ENCODE measurements at places on chromosomes 1 and 21.

DNA sequence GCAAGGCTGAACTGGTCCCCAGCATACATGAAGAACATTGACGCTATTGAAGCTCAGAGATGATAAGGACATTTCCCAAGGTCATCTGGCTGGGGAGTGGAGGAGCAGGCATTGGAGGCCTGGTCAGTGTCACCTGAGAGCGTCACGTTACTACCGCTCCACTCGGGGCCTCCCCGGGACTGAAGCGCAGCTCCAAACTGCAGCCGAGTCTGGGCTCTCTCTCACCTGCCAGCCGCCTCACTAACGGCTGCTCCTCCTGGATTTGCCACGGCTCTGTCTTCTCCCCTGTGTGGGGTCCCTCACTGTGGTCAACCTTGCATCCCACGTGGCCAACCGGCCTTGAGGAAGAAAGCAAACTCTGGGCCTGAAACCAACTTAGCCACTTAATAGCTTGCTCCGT, 111.3 kb downstream of the ADSS2 start:
- no peak for DNase-seq

DNA sequence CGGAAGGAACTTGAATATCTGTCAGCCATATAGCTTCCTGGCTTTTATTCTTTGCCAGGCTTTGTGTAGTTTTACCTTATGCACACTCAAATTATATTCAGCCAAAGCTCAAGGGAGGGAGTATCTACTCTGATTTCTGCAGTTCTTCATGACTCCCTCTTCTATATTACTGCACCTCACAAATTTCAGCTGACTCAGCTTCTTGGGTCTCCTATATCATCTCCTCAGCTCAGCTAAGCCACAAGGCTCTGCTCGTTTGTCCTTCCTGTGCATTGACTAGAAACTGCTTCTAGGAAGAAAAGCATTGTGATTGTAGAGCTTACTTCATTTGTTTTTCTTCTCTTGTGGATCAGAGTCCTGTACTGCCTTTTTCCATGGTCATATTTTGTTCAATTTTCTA, 37.4 kb downstream of the BTBD8 start:
- no peak for DNase-seq

DNA sequence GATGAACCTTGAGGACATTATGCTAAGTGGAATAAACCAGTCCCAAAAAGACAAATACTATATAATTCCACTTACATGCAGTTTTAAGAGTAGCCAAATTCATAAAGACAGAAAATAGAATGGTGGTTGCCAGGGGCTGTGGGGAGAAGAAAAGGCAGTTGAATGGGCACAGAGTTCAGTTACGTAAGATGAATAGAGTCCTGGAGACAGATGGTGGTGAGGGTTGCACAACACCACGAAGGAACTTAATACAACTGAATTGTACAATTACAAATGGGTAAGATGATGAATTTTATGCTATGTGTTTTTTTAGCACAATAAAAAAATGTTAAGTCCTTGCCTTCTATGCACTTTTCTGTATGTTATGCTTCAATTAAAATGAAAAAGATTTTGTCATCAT, 66.6 kb downstream of the CD34 start:
- no peak for DNase-seq

DNA sequence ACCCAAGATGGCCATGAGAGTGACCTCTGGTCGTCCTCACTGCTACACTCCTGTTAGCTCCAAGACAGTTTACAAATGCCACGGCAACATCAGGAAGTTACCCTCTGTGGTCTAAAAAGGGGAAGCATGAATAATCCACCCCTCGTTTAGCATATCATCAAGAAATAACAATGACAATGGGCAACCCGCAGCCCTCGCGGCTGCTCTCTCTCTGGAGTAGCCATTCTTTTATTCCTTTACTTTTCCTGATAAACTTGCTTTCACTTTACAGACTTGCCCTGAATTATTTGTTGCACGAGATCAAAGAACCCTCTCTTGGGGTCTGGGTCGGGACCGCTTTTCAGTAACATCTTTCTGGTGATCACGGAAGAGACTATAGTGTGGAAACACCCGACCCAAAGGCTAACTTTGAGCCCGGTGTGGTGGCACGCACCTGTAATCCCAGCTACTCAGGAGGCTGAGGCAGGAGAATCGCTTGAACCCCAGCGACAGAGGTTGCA, 19.8 kb upstream of the COX20 start:
- DNase-seq: no peak

GRCh38 chr21:28832013-28832714, 160.5 kb downstream of the LTN1 start:
- DNase-seq: peak; percentile 11

GRCh38 chr21:45365608-45366241, 39.2 kb upstream of the COL18A1 start:
- DNase-seq: no peak

- DNase-seq: no peak
Observed at GRCh38 chr1:147238053-147238902, 4.2 kb upstream of the CHD1L start.

DNA sequence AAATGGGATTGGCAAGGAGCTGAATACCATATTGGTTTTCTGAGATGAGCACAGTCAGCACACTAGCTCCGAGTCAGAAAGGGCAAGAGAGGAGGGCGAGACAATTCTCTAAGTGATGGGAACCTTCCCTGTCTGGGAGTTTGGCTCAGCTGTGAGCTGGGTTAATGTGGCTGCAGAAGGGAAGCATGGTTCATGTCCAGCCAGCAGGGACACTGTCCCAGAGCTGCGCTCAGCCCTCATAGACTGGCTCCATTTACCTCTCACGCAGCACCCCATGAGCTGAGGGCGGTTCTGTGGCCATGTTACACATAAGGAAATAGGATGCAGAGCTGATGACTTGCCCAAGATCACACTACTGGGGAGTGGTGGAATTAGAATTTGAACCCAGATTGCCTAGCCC, 15.7 kb upstream of the CPT2 start:
- no peak for DNase-seq

DNA sequence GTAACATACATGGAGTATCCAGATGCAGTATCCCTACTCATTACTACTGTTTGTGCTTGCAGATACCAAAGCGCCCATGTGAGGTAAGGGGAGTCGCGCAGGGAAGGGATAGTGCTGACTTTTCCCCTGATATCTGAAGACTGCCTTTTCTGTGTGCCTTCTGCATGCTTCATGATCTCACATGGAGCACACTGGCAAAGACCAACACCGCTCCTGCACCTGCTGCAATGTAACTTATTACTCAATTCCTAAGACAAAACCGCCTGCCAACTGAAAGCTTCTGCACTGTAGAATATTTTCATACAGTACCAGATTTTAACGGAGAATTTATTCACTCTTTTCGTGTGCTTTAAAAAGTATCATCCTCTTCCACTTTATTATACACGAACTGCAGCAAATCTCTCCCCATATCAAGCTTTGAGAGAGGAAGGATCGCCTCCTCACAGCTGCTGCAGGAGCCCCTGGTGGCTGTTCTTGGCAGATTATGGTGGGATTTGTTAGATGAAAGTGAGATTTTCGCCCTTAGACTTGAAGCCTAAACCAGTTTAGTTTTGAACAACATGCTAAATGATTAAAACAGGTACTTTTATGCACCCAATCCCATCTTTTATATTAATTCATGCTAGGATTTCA, 99.1 kb downstream of the PTPN14 start:
- DNase-seq: no peak

- DNase-seq: no peak
Observed at GRCh38 chr1:165753934-165754333, 14.7 kb downstream of the TMCO1 start.

DNA sequence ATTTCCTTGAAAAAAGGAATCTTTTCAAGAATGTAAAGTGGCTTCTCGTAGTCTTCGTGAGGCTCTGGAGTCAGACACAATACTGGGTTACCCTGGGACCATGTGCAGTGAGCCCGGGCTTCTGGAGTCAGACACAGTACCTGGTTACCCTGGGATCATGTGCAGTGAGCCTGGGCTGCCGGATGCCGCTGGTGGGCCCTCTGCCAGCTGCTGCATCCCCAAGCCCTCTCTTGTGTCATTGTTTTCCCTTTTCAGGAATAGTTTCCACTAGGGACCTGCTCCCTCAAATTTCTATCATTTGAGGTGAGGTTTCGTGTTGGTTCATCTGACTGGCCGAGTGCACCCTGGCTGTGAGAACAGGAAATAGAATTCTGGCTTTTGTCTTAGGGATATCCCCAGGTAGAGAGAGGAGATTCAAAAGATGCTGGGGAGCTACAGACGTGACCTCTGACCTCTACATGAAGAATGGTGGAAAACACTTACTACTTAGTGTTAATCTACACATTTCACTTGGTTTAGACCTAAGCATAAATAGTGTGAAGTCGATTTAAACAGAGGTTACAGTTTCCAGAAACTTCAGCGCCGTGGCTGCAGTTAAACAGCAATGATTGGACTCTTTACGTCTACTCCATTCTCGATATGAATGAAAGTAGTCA, 10.6 kb downstream of the ADARB1 start:
- DNase-seq: no peak

GRCh38 chr1:35769188-35769758, 505 bp downstream of the CLSPN start:
- peak; percentile 74 for DNase-seq

- DNase-seq: no peak
Observed at GRCh38 chr1:220151454-220151853, 57.5 kb downstream of the IARS2 start.

DNA sequence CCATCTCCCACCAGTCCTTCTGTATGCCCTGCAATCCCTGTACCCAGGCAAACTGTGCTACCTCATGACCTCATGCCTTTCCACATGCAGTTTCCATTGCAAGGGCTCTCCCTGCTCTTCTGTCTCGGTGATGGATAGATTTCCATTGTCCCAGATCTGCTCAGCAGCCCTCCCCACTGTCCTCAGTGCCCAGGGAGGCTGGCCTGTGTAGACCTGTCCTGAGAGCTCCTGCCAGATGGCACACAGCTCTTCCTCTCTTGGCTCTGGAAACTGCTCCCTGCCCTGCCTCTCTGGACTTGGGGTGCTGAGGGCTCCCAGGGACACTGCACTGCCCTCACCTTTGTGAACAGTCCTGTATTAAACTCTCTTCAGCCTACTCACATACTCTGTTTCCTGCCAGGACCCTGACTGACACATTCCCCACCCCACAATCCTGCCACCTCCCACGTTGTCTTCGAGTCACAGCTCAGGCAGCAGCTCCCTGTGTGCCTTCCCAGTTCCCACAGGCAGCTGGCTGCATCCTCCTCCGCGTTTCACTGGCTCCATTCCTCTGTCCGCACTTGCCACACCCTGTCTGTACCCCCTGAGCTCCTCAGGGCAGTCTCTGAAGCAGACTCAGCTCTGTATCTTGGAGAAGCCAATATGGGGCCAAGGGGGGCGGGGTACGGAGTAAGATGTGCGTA, 57.0 kb downstream of the SPATA46 start:
- DNase-seq: no peak

- DNase-seq: no peak
Observed at GRCh38 chr1:10378081-10378841, 20.6 kb upstream of the PGD start.

DNA sequence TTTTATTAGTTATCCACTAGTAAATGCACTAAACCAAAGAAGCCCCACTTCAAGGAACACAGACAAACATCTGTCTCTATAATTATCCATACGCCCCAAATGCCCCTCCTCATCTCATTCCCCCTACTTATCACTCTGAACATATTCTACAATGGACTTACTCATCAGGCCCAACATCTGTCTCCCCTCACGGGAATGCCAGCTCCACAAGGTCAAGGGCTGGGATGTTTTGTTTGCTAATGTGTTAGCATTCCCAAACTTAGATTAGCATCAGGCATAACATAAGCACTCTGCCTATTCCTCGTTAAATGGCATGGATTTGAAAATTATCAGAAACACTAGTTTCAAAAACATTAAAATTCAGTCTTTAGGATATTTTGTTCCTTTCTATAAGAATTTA, 279.5 kb downstream of the DSCAM start:
- no peak for DNase-seq

DNA sequence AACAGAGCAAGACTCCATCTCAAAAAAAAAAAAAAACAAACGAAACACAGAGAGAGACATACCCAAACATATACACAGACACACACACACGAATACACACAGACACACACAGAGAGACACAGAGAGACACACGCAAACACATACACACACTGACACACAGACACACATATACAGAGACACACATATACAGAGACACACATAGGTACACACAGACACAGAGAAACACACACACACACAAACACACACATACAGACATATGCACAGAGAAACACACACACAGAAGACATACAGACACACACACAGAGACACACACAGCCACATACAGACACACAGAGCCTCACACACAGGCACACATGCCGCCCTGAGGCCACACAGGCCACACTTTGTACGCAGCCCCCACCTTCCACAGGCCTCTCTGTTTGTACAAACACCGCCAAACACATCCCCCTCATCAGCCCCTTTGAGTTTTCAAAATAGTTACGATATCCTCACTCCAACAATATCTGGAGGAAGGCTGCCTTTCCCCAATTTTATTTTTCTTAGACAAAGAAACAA, 57.5 kb upstream of the ABCG1 start:
- DNase-seq: no peak

- DNase-seq: no peak
Observed at GRCh38 chr1:51963592-51964308, 26.8 kb downstream of the RAB3B start.

DNA sequence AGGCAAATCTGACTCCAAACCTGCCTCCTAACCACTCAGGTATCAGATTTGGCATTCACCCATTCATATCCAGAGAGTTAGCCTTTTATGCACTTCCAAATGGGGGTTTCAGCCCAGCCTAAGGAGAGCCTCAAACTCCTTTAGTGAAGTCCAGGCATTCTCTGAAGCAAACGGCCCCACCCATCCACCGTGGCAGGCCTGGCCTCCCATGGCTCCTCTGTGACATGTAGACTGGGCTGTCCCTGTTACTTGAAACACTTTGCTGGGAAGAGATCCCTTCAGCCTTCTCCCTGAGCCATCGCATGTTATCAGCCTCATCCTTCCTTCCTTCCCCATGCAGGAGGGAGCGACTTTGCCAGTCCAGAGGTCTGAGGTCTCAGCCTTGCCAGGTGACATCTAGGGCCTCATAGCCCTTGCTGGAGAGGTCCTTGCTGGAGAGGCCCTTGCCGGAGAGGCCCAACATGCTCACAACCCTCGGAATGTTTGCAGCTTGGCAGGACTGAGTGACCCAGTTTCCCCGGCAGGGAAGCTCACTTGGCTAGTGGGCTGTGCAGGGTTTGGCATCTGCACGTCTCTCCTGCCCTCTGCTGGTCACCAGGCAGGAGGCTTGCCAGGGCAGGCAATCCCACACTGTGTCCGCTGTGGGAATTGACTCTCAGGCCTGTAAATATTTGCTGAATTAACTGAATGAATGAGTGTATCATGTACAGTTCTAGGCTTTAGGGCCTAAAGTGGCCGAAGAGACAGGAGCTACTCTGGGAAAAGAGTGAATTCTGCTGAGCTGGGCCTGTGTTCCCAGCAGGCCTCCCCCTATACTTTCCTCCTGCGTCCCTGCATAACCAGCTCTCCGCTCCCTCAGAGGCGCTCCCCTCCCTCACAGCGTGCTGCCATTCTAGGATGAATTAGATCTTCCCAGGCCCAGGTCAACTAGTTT, 26.7 kb upstream of the RBM15 start:
- DNase-seq: peak; percentile 67

Measured in activated CD4-positive, alpha-beta T cell treated with anti-CD3 and anti-CD28 coated beads, Interleukin-2, amount 50 U/mL, for 24 hours (primary cell).